ENCODE measurements at places on chromosomes 1 and 21.

GRCh38 chr1:6953907-6954364, 168.7 kb downstream of the CAMTA1 start:
- no peak for DNase-seq
- H3K36me3 ChIP-seq: no peaks in the 10 kb centered on the region
- no peaks in the 10 kb centered on the region for H3K4me1 ChIP-seq
- no peak overlapping the region for H3K27ac ChIP-seq
- H3K27me3 ChIP-seq: no peaks in the 10 kb centered on the region
- H3K4me3 ChIP-seq: no peak overlapping the region

DNA sequence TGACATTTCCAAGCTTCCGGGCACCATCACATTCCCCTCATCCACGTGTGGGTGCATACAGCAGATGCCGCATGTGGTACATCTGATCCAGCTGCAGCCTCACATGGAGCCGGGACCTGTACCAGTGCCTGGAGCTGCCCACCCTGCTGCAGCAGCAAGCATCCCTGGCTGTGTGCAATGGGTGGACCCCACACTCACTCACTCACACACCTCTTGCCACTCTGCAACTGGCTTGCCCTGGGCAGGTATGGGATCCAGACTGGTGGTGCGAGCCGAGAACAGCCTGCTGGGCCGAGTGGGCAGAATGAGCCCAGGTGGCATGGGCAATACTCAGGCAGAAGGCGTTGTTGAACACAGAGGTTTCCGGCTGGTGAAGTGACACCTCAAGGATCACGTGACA, 75.0 kb downstream of the DPYD start:
- DNase-seq: no peak
- H3K4me1 ChIP-seq: no peaks in the 10 kb centered on the region
- no peak overlapping the region for H3K27ac ChIP-seq
- H3K36me3 ChIP-seq: no peaks in the 10 kb centered on the region

- H3K4me3 ChIP-seq: no peak overlapping the region
- H3K4me1 ChIP-seq: no peaks in the 10 kb centered on the region
- no peaks in the 10 kb centered on the region for H3K36me3 ChIP-seq
- DNase-seq: peak; percentile 59
- H3K27me3 ChIP-seq: no peaks in the 10 kb centered on the region
These were observed 502.3 kb downstream of the KCNT2 start for GRCh38 chr1:196105901-196106300.

DNA sequence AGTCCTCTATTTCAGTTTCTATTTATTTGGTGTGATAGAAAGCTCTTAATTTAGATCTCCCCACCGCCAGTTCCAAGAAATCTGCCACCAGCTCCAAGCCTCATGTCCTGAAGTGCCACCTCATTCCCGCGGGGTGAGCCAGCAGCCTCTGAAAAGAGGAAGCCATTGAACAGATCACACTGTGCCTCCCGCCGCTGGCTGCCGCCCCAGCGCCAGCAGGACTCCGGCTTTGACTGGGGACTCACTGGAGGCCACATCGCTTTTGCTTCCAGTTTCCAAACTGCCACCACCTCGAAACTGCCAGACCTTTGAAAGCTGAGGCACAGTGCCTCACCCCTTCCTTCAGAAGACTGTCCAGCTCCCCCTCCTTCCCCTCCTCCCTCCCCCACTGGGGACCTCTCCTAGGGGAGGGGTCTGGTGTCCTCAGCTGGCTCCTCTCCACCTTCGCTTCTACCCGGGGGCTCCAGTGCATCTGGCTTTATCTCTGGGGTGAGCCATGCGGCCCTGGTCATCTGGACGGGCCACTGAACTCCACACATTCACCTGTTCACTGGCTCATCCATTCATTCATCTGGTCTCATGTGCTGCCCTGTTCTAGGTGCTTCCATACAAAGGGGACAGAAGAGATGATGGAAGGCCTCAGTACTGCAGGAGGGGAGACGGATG, 58.9 kb downstream of the VPS26C start:
- H3K27ac ChIP-seq: no peak overlapping the region
- no peaks in the 10 kb centered on the region for H3K27me3 ChIP-seq
- H3K4me3 ChIP-seq: no peak overlapping the region
- no peak for DNase-seq

DNA sequence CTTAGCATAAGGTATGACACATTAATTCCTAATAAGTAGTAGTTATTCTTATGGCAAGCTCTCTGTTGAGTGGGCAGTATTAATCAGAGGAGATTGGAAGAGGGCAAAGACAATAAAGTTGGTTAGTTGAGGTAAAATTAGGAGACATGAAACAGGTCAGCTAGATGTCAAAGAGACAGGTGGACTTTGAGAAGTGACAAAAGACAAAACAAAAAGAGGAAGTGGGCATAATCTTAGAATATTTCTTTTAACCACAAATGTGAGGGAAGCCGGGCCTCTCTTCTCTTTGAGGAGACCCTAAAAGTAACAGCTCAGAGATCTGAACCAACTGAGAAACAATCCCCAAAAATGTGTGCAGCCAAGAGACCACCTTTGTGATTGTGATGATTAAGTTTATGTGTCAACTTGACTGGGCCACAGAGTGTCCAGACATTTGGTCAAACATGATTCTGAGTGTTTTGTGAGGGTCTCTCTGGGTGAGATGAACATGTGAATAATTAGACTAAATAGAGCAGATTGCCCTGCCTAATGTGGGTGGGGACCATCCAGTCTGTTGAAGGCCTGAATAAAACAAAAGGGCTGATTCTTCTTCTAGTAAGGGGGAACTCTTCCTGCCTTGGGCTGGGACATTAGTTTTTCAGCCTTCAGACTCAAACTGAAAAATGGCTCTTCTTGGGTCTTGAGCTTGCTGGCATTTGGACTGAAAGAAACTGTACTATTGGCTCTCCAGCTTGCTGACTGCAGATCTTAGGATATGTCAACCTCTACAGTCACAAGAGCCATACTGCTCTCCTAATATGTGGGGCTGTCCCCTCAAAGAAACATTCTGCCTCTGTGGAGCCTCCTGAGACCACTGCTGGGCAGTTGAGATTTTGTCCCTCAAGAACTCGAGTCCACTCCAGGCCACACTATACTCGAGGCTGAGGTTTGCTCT, 40.0 kb downstream of the FCRL5 start:
- no peaks in the 10 kb centered on the region for H3K36me3 ChIP-seq
- DNase-seq: no peak
- no peak overlapping the region for H3K27ac ChIP-seq
- no peaks in the 10 kb centered on the region for H3K27me3 ChIP-seq

DNA sequence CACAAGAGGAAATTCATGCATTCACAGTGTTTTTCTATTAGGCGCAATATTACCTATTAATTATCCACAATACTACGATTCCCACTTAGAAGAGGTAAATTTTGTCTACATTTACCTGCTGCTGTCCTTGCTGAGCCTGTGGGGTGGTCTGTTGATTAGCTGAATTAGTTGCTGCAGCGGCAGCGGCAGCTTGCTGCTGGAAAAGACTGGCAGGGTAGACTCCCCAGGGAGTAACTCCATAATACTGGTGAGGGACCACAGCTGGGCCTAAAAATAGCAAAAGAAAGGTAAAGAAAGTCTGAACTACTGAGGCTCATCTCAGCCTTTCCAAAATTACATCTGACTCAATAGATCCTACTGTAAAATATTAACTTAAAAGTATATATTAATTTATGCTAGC, 66.0 kb upstream of the SDC3 start:
- H3K36me3 ChIP-seq: no peaks in the 10 kb centered on the region
- no peak overlapping the region for H3K27ac ChIP-seq
- DNase-seq: no peak
- H3K27me3 ChIP-seq: no peaks in the 10 kb centered on the region
- H3K4me3 ChIP-seq: no peak overlapping the region

- no peak overlapping the region for H3K27ac ChIP-seq
- DNase-seq: no peak
- H3K27me3 ChIP-seq: no peaks in the 10 kb centered on the region
- no peak overlapping the region for H3K4me3 ChIP-seq
- H3K36me3 ChIP-seq: no peaks in the 10 kb centered on the region
These were observed 330.4 kb upstream of the BRINP3 start for GRCh38 chr1:190808035-190808434.

GRCh38 chr21:32352526-32352925, 40.3 kb downstream of the URB1 start:
- no peak overlapping the region for H3K4me3 ChIP-seq
- no peak overlapping the region for H3K27ac ChIP-seq
- H3K4me1 ChIP-seq: peaks cover 2% of the 10 kb centered on the region
- peaks cover 27% of the 10 kb centered on the region for H3K36me3 ChIP-seq

DNA sequence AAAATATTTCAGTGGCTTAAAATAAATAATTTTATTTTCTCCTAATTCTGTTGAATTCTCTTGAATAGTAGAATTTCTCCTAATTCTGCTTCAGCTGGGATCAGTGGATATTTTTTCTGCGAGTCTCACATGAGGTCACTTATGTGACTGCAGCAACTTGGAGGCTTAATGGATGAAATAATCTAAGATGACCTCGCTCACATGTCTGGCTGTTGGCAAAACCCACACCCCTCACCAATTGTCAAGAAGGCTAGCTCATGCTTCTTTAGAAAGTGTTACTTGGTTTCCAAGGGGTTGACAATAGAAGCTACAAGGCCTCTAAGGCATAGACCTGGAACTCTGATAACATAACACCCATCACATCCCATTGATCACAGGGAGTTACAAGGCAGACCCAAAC, 156.9 kb upstream of the DPYD start:
- no peaks in the 10 kb centered on the region for H3K36me3 ChIP-seq
- no peaks in the 10 kb centered on the region for H3K4me1 ChIP-seq

- no peak for DNase-seq
- no peak overlapping the region for H3K27ac ChIP-seq
- no peaks in the 10 kb centered on the region for H3K4me1 ChIP-seq
- H3K27me3 ChIP-seq: no peaks in the 10 kb centered on the region
- no peaks in the 10 kb centered on the region for H3K36me3 ChIP-seq
These were observed 80.5 kb downstream of the RERE start for GRCh38 chr1:8736927-8737326.

GRCh38 chr1:246946366-246946765, 14.6 kb upstream of the AHCTF1 start:
- no peak for DNase-seq
- H3K27me3 ChIP-seq: no peaks in the 10 kb centered on the region
- no peaks in the 10 kb centered on the region for H3K4me1 ChIP-seq
- H3K36me3 ChIP-seq: no peaks in the 10 kb centered on the region

DNA sequence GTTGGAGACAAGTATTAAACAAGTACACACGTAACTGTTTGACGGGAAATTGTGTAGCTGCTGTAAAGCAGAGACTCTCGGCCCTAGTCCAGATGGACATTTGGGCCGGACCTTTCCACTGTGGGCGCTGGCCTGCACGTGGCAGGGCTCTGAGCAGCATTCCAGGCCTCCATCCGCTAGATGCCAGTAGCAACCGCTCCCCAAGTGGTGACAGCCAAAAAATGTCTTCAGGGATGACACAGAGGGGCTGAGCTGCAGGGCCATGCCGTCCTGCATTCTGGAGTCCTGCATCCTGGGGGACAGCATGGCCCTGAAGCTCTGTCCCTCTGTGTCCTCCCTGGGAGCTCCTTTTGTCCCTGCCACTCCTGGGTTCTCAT, 24.8 kb downstream of the A3GALT2 start:
- no peaks in the 10 kb centered on the region for H3K27me3 ChIP-seq
- H3K36me3 ChIP-seq: peaks cover 4% of the 10 kb centered on the region
- H3K4me1 ChIP-seq: no peaks in the 10 kb centered on the region
- H3K4me3 ChIP-seq: no peak overlapping the region
- no peak overlapping the region for H3K27ac ChIP-seq
- no peak for DNase-seq

DNA sequence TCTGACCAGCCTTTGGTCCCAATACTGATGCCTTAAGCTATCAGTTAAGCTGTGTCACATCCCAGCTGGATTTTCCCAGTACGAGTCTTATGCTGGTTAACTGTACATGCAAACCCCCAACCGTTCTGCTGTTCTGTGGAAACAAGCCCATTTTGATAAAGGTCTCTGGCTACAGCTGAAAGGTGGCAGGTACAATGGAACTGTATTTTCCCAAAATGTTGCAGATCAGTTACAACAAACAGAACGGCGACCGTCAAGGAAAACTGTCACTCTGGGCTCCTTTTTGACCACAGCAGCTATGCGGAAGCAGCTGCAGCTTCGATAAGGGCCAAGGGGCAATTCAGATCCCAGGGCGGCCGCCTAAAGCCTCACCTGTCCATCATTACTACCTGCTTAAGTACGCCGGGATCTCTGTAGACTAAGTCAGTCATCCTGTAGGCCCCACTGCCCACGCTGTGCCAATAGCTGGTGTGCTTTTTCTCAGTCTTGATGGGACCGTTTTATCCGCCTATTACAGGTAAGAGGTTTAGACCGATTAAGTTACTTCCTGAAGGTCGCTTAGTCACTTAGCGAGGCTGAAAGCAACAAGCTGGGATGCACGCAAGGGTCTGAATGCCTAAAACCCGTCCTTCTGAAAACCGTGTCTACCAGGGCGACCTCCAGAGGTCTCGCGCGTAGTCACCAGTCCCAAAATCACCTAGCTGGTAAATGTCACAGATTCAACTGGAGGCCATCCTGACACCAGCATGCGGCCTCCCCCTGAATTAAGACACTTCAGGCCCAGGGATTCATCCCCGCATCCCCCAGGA, 11.1 kb upstream of the RAB42 start:
- peaks cover 15% of the 10 kb centered on the region for H3K36me3 ChIP-seq
- DNase-seq: peak; percentile 75
- peak overlapping the region; percentile 97 for H3K4me3 ChIP-seq
- H3K4me1 ChIP-seq: no peaks in the 10 kb centered on the region

DNA sequence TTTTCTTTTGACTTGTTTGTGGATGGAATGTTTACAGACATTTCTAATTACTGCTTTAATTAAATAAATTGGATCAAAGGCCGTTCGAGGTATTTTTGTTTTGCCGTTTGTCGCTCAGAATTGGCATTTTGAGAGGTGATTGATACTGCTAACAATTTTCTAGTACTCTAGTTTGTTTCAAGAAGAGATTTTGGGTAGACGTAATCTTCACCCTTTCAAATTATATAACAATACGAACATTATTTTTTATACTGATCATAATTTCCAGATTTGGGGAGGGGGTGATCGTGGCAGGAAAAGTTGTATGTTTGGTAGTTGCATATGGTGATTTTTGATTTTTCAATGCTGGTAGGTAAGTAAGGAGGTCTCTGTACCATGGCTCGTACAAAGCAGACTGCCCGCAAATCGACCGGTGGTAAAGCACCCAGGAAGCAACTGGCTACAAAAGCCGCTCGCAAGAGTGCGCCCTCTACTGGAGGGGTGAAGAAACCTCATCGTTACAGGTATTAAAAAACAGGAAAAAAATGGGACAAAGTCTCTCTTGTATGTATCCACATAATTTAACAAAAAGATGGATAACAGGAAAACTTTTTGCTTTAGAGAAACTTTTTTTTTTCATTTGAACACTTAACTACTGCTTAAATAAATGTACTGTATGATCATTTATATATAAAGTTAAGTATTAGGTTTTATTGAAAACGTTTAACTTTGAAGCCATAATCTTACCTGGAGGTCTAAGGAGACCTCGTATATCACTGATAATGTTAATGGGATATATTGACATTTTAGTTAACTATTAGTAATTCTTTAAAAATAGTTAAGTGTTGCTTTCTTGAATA, 1.7 kb downstream of the H3-3A start:
- H3K4me1 ChIP-seq: peaks cover 6% of the 10 kb centered on the region
- H3K36me3 ChIP-seq: peaks cover 11% of the 10 kb centered on the region
- peak overlapping the region; percentile 93 for H3K4me3 ChIP-seq
- H3K27ac ChIP-seq: peak overlapping the region; percentile 96
- DNase-seq: peak; percentile 44

- H3K4me1 ChIP-seq: peaks cover 2% of the 10 kb centered on the region
- DNase-seq: no peak
- H3K36me3 ChIP-seq: no peaks in the 10 kb centered on the region
- H3K27ac ChIP-seq: no peak overlapping the region
- no peaks in the 10 kb centered on the region for H3K27me3 ChIP-seq
These were observed 63.8 kb downstream of the RYR2 start for GRCh38 chr1:237105826-237106225.

Measured in mesendoderm (in vitro differentiated cells).